ENCODE measurements at places on chromosomes 4 and X.

DNA sequence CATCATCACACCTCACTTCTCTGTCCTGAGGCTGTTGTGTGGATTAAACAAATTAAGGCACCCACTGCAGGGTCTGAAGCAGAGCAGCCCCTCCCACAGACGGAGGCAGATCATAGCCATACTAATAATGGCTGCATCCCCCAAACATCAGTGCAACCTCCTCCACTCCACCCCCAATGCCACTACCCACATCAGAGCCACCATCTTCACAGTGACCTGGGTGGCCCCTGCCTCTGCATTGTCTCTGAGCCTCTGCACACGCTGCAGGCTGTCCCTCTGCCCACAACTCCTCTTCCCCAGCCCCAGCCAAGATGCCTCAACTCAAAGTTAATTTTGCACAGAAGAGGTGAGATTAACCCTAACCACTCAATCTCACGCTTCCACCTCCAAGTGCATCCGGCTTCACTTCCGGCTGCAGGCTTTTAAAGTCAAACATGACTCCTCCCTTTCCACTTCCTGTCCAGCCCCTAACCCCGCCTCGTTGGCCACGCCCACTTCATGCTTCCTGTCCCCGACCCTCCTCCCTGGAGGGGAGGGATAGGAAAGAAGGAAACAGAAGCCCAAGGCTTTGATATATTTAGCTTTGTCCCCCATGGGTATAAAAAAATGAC is 22.7 kb downstream of the JAKMIP1 start:
- no peak for DNase-seq

- no peak for DNase-seq
Observed at GRCh38 chr4:145483514-145483913, 1.9 kb downstream of the SMAD1 start.

- no peak for DNase-seq
Observed at GRCh38 chrX:155314260-155314659, 20.2 kb downstream of the CLIC2 start.

GRCh38 chr4:166680796-166681195 is 553.5 kb downstream of the SPOCK3 start:
- DNase-seq: no peak

- no peak for DNase-seq
Observed at GRCh38 chr4:139844057-139844456, 178.4 kb downstream of the MGST2 start.

DNA sequence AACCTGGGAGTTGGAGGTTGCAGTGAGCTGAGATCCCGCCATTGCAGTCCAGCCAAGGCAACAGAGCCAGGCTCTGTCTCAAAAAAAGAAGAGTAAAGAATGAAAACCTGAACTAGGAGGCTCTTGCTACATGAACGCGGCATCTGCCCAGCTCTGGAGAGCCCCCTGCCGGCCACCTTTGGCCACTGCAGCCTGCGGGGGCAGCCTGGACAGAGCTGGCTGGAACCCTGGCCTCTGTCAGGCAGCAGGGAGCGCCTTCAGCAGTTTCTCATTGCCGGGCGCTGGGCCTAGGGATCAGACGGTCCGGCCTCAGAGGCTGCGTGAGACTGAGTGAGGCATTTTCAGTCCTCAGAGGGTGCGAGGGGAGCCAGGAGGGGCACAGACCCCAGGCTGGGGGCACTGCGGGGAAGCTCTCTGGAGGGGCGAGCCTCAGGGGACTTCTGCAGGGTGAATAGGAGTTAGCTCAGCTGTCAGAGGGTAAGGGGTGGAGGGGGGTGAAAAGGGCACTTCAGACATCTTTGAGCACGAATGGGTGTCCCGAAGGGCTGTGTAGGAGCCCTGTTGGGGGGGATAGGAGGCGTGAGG is 17.5 kb downstream of the DOK7 start:
- peak; percentile 90 for DNase-seq

GRCh38 chr4:55947912-55948725 is 626 bp upstream of the CEP135 start:
- peak; percentile 42 for DNase-seq

GRCh38 chrX:112545051-112545450 is 134.7 kb downstream of the LHFPL1 start:
- DNase-seq: no peak

DNA sequence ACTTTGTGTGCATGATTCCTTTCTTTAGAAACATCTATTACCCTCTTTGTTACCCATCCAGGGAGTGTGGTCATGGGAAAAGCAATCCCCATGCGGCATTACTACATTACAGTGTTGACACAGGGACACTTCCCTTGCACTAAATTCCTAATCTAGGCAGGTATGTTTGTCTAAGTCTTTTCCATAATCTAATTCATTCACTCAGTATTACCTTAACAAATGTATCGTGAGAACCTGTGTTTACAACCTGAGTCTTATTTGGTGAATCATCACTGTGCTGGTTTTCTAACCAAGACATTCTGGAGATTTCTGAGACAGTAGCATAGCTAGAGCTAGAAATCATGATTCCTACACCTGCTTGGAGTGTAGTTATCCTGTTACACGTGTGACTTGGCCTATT is 326.8 kb downstream of the BMPR1B start:
- no peak for DNase-seq

- DNase-seq: peak; percentile 66
Observed at GRCh38 chr4:85966373-85966772, 393.5 kb downstream of the MAPK10 start.

DNA sequence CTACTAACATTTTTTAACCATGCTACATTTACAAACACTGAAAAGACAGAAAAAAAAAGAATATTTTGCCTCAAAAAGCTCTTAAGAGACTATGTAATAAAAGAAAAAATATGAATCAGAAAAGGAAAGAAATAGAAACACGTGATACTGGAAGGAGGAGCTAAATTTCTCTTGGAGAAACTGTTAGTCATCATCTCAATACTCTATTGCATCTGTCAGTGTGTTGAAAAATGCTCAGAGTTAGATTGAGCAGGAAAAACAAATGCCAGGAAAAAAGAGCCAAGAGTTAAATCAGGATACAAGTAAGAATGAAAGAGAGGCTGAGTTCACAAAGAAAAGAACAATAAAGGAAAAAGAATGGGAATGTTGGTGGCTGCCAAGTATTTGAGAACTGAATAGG is 2.6 kb downstream of the RAB28 start:
- no peak for DNase-seq

GRCh38 chr4:150258569-150258968 is 180.3 kb downstream of the DCLK2 start:
- DNase-seq: no peak

Measured in muscle of back (tissue), 13 donors.